ENCODE measurements at places on chromosomes 2 and 18. TPM values are rescaled to one million over a fixed set of nuclear protein-coding genes. Genes with fewer than 3 reads are reported as not detected.

KCNG2 gene
- 14.8 TPM for total RNA-seq

LGALSL gene
- 2.2 TPM for total RNA-seq

GRCh38 chr2:68172521-68172920, 14.8 kb downstream of the PNO1 start:
- DNase-seq, result no peak

GRCh38 chr2:181462033-181462432, 4.8 kb downstream of the ITGA4 start:
- DNase-seq, result no peak

DNA sequence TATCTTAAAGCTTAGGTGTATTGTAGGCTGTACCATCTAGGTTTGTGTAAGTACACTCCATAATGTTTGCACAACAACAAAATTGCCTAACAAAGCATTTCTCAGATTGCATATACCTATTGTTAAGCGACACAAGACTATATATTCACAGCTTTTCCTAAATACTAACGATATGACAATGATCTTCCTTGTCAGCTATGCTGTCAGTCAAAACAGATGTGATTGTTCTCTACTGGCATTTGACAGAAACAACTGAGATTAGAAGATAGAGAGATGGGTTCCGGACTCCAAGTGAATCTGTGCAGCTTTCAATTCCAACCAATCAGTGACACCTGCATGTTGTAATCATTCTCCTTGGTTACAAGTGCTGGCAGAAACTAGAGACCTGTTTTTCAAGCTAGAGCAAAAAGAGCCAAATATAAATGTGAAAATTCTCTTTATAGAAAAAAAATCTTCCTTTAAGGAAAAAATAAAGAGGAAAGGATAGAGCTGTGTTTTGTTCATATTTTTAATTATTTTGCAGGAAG, 1232.3 kb upstream of the SLC39A10 start:
- no peak for DNase-seq
